ENCODE measurements at places on chromosomes 2 and 18.

GRCh38 chr2:25920336-25920735 lies 42.0 kb upstream of the ASXL2 start:
- DNase-seq: no peak

DNA sequence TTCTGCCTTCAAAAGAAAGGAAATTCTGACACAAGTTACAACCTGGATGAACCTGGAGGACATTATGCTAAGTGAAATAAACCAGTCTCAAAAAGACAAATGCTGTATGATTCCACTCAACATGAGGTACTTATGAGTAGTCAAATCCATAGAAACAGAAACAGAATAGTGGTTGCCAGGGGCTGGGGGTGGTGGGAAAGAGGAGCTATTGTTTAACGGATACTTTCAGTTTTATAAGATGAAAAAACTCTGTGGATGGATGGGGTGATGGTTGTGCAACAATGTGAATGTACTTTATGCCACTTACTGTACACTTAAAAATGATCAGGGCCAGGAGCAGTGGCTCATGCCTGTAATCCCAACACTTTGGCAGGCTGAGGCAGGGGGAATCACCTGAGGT lies 15.4 kb downstream of the SLC35F5 start:
- DNase-seq: no peak

- DNase-seq: no peak
Measured at GRCh38 chr2:195055996-195056395, 601.0 kb upstream of the SLC39A10 start.

- DNase-seq: no peak
Measured at GRCh38 chr18:70982292-70982691, 693.4 kb downstream of the SOCS6 start.

GRCh38 chr2:37568565-37568964 lies 102.9 kb downstream of the CDC42EP3 start:
- no peak for DNase-seq

DNA sequence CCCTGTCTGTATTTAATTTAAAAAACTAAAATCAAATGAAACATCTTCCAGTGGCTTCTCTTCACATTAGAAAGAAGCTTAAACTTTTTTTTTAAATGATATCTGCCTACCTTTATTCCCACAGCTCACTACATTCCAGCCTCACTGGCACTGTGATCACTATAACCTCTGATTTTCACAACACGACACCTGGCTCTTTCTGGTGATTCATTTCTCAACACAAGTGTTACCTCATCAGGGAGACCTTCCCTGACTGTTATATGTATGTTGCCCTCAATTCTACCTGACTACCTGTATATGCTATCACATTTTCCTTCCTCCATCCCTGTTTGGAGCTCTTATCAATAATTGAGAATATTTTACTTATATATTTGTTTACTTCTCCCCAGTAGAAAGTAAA lies 76.6 kb downstream of the BAZ2B start:
- no peak for DNase-seq

GRCh38 chr2:207720517-207721187 lies 9.2 kb downstream of the CCNYL1 start:
- DNase-seq: no peak

DNA sequence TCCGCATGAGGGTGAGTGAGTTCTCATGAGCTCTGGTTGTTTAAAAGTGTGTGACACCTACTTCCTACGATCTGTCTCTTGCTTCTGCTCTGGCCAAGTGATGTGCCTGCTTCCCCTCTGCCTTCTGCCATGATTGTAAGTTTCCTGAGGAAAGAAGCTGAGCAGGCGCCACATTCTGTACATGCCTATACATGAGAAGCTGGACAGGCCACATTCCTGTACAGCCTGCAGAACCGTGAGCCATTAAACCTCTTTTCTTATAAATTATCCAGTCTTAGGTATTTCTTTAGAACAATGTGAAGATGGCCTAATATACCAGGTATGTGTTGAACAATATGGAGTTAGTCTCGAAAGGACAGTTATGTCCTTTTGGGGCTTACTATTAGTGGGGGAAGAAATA lies 281.0 kb downstream of the ALK start:
- DNase-seq: no peak

GRCh38 chr18:46302528-46303485 lies 198.6 kb downstream of the HAUS1 start:
- no peak for DNase-seq

DNA sequence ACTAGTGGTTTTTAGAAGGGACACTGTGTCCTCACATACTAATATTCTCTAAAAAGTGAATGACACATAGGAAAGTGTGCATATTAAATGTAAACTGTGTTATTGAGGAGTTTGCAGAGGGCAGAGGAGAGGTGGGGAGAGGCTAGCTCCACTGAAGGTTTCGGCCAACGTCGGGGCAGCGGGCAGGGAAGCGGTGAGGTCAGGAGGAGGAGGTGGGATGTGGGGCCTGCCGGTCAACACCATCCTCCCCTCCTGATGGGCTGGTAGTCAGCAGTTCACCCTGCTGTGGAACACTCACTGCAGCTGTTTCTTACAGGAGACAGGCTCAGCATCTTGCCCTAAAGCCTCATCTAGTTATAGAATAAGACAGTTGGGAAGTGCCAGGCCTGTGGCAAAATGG lies 74.2 kb downstream of the ARHGEF4 start:
- no peak for DNase-seq

DNA sequence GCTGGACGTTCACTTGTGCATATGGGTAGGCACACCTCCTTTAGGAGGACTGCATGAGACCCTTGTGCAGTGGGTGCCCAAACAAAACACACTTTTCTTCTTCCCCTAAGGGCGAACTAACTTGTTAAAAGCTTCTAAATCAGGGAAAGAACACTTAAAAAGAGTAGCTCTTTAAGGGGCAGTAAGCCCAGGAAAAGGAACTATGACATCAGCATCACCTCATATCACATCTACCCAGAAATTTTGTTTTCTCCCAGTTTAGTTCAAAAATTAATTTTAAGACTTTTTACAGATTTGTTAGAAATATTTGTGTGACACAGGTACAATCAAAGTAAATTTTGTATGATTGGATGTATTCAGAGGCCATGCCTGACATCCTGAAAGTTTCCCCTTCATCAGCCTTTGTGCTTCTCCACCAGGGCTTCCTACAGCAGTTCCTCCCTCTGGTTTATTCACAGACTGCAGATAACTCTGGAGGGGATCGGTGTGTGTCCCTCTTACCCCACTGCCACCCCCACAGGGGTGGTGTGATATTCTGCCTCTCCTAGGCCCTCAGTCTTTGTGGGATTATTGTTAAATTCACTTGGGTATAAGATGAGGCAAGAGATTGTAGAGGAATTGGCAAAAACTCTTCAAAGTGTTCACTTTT lies 27.6 kb downstream of the BCL2L11 start:
- no peak for DNase-seq

GRCh38 chr2:159936471-159936870 lies 125.9 kb downstream of the PLA2R1 start:
- DNase-seq: no peak

DNA sequence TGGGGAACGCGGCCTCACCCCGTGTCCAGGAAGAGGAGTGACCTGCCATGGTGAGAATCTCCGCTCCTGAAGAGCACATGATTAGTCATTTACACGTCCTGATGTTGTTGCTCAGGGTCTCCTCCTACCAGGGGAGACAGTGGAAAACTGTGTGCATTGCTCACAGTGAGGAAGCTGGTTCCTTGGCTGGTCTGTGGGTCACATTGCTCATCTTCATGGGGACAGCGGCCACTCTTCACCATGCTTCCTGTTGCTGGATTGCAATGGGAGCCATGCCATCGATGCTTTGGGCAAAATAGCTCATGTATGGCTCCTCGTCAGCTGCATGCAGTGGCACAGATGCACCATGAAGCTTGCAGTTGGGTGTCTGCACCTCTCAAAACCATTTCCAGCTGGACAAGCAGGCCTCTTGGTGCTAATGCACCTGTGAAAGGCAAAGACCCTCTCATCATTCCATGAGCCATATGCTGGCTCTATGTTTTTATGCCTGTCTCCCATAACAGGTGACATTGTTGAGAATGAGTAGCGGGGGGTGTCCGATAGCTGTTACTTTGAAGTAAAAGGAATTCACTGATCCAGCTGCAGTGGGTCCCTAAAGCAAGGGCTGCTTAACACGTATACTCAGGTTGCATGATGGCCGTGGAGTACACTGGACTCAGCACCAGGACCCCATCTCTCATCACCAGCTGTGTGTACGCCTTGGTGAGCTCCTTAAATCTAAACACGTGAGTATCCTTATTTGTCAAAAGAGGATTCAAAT lies 135.0 kb upstream of the ALKAL2 start:
- no peak for DNase-seq

- DNase-seq: no peak
Measured at GRCh38 chr18:2856547-2857170, 9.9 kb downstream of the EMILIN2 start.

GRCh38 chr2:167862782-167863181 lies 384.6 kb downstream of the STK39 start:
- DNase-seq: no peak

DNA sequence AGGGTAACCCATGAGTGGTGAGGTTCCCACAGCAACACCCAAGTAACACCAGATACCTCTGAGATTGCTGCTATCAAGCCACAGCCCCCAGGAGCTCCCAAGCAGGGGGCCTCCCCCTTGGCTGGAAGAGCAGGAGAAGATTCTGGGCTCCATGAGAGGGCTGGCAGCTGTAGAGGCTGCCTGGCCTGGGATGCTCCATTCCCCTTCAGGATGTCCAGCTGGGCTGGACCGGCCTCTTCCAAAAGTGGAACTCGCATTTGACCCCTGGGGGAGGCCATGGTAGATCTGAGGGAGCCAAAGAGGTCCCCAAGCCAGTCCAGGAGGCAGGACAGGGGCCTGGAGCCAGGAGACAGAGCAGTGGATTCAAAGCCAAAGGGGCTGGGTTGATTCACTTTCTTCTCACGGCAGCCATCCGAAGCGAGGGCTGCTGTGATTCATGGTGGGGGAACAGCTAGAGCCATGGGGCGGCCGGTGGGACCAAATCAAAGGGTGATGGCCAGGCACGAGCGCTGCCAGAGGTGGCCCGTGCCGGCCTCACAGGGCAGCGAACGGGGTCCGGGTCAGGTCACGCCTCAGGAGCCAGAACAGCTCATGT lies 95.3 kb upstream of the ID2 start:
- DNase-seq: no peak

GRCh38 chr18:49447810-49448745 lies 12.4 kb downstream of the DYM start:
- DNase-seq: no peak

GRCh38 chr2:99636144-99637034 lies 146.6 kb upstream of the REV1 start:
- DNase-seq: no peak

- no peak for DNase-seq
Measured at GRCh38 chr2:12928775-12929401, 212.2 kb downstream of the TRIB2 start.

GRCh38 chr2:107334306-107334705 lies 448.3 kb upstream of the ST6GAL2 start:
- no peak for DNase-seq

DNA sequence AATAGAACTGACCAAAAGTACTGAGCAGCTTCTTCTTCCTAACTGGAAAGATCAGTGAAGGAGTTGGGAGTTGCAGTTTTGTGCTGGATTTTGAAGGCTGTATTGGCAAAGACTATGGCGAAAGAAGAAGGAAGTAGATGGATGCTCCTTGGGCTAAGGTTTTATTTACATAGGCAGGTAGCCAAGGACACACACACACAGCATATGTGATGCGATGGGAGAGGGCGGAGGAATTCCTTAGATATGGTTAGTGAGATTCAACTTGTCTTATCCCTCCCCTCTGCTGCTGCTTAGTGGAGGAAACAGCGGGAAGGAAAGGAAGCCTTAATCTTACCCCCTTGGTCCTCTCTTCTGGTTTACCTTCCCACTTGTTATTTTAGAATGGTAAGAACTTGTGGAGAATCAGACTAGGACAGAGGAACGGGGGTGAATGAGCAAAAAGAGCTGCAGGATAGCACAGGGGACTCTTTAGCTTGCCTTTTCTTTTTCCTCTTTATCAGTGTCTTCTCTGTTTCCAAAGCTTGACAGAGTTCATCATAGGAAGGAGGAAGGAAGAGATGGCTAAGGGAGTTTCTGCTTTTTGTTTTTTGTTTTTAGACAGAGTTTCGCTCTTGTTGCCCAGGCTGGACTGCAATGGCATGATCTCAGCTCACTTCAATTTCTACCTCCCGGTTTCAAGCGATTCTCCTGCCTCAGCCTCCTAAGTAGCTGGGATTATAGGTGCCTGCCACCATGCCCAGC lies 87.9 kb downstream of the OSBPL6 start:
- no peak for DNase-seq

- DNase-seq: no peak
Measured at GRCh38 chr2:149679286-149679685, 91.7 kb upstream of the MMADHC start.

DNA sequence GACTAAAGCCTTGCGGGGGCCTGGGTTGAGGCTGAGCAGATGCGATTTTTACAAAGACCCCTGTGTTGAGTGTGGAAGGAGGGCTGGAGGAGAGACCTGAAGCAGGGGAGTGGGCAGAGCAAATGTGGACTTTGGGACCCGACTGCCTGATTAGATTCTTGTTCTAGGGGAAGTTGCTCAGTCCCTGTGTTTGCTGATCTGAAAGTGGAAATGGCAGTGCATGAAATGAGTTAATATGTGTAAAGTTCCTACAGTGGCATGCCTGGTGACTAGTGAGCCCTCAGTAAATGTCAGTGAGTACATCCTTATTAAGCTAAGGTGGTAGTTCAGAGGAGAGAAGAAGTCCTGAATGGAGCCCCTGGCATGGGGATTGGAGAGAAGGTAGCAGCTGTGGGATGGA lies 52.3 kb downstream of the ARMC9 start:
- DNase-seq: no peak

DNA sequence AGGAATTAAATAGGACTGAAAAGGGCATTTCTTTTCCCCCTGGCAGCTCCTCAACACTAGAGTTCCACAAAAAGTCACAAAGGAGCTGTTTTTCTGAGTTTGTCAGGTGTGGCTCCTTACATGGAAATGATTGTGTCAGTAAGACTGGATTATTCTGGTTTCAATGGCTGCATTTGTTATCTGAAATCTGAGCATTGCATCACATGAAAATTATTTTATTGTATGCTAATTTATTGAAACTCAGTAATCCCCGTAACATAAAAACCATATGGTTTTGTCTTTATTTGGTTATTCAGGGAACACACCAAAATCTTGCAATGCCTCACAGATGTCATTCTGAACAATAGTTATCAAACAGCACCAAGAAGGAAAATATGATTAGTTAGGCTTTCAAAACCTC lies 439.7 kb upstream of the TNP1 start:
- DNase-seq: no peak

DNA sequence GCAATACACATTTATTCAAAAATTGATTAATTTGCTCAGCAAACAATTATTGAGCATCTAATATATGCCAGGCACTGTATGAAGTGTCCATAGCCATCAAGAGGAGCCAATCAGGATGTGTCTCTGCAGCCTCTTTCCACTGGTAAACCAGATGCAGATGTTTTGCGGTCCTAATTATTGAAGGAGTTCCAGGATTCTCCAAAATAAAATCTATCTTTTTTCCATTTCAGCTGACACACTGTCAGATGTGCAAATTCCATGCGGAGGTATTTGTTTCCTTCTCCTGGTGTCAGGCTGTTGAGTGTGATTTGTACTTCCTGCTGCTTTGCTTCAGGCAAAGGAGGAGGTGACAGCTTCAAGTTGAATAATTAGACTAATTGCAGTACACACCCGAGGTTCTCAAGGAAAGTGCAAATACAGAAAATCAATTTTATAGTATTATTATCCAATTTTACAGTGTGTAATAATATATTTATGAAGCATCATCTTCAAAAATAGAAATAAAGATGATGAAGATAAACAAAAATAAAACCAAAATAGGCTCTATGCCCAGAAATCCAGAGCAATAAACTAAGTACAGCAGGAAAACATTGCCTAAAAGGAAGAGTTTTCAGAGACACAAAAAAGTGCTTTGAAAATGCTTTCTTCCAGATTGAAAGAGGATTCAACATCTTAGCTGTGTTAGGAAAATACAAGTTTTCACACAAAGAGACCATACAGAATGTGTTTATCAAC lies 1352.9 kb upstream of the CHAC2 start:
- DNase-seq: no peak
